Skin of body (tissue), 3 donors: ENCODE measurements at places on chromosomes 7 and 10. TPM values are rescaled to one million over a fixed set of nuclear protein-coding genes. Genes with fewer than 3 reads are reported as not detected.
A peak's percentile ranks its signal among the peaks of the same experiment; 100 is the strongest.

GRCh38 chr7:108104324-108104723, 25.8 kb downstream of the LAMB4 start:
- DNase-seq: no peak

Gene PLCE1
- total RNA-seq: 8.6 TPM

Gene HOXA2
- 0.89 TPM for total RNA-seq

Gene TRIM73
- total RNA-seq: 1.7 TPM

Gene PROSER2
- 4.9 TPM for total RNA-seq

- no peak for DNase-seq
These were observed 15.2 kb upstream of the PPP2R2D start for GRCh38 chr10:131885391-131886165.

GRCh38 chr10:27242951-27243551, 2.5 kb upstream of the ACBD5 start:
- DNase-seq: peak; percentile 57

GRCh38 chr7:142908290-142908689, 22.7 kb upstream of the TRPV6 start:
- DNase-seq: no peak

Gene CYP3A4
- 2.6 TPM for total RNA-seq

- DNase-seq: no peak
These were observed 59.0 kb downstream of the PALD1 start for GRCh38 chr10:70537398-70538194.

Gene PAX2
- total RNA-seq: not detected

Gene NAT16
- not detected for total RNA-seq

DNA sequence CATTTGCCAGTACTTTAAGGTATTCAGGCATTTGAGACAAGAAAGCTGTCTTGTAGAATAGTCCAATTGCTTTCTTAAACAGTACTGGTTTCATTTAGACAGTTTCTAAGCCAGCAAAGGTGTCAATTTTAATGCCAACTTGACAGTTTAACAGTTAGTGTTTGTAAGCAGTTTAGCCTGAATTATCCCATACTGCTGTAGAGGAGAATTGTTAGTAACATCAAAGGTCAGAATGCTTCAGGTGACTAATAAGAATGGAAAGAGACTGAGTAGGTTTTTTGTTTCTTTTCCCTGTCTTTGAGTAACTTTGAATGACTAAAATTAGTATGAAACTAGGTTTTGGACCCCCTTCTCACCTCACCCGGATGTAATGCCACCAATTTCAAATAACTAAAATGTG, 29.5 kb upstream of the VDAC2 start:
- no peak for DNase-seq

Gene JCAD
- 17.2 TPM for total RNA-seq

Gene LIPJ
- total RNA-seq: 0.49 TPM

Gene NOLC1
- total RNA-seq: 33.0 TPM

Gene DOCK4
- 29.7 TPM for total RNA-seq

Gene PRLHR
- under 0.01 TPM for total RNA-seq

Gene SRRM3
- total RNA-seq: 0.99 TPM

Gene POLR2J2
- 3.6 TPM for total RNA-seq

- no peak for DNase-seq
These were observed 36.7 kb upstream of the SLC35B4 start for GRCh38 chr7:134353411-134353810.

Gene LHPP
- total RNA-seq: 7.7 TPM

Gene PVRIG
- not detected for total RNA-seq
